ENCODE measurements at places on chromosomes 4 and X.

DNA sequence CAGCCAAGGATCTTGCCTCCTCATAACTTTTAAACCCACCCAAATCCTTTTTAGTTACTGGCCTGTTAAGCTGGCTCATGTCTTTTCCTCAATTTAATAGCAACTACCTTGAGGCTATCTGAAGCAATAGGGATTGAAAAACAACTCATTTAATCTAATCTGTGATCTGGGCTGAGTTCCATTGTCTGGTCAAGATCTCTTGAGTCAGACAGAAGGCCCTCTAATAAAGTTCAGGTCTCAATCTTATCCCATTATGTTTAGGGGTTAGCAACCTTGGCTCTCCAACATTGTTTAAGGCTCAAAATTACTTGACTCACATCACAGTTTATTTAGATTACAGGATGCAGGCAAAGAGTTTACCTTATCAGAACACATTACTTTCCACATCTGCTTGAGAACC, 436.1 kb downstream of the ANKRD50 start:
- no peak for DNase-seq

DNA sequence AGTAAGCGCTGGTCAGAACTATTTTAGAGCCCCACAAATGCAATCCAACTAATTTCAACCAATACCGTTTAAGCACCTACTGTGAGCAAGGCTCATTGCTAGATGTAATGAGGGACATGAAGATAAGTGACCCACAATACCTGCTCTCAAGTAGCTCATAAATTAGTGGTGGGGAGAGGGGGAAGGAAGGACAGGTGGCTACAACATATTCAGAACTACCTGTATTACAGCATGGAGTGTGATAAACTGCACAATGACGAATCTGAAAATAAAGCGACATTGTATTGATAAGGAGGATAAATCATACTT, 311.6 kb upstream of the DIAPH2 start:
- DNase-seq, result no peak

DNA sequence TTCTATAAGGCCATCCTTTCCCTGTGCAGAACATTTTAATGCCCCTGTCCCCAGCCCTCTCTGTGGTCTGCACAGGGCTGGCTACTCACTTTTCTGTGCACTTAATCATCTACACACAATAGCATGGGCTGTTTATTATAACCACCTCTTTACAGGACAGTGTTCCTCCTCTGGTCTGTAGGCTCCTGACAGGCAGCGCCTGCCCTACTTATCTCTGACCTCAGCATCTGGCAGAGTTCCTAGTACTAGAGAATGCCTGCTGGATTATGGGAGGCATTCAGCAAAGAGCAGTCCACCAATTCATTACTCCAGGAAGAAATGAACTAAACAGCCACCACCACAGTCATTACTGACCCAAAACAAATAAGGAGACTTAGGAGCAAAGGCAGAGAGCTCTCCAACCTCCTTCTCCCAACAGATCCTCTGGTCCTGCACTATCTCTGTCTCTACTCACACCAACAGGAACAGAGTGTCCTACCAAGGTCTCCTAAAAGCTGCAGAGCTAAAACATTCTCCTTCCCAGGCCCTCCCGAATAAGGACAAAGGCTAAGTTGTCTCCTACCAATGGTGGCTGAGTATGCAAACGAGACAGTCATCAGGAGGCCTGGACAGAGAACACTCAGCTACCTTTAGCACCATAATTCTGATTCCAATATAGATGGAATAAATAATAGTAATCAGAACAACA, 279.2 kb downstream of the QDPR start:
- DNase-seq, result no peak

GRCh38 chrX:82734140-82734539, 774.0 kb upstream of the POU3F4 start:
- DNase-seq, result no peak

DNA sequence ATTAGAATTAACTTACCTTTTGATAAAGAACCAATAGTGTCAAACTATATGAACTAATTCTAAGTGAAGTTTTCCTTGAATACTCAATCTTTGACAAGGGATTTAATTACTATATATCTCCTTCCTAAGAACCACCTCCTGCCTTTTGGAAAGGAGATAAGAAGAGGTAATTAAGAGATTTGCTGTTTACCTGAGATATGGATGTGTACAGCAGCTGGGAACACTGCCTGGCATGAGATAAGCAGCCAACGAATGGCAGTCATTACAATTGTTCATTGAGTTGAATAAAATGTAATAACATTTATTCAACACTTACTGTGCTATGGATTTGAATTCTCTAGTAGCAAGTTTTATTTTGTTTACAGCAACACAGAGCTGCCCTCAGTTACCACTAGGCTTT, 407.1 kb downstream of the SPOCK3 start:
- DNase-seq, result no peak

DNA sequence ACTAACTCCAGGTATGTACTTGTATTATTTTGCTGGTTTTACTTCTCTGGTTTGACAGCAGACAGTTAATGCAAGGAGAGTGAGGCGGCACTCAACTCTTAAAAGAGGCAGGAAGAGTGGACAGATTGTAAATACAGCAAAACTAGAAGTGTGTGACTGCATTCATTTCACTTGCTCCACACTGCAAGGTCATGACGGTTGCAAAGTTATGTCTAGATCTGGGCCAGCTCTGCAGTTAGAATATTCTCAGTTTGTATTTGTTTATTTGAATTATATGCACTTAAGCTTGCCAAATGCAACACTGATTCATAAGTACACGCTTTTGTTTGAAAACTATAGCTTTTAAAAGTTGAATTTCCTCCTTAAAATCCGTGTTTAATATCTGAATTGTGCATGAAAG, 148.9 kb downstream of the STIM2 start:
- DNase-seq, result no peak

DNA sequence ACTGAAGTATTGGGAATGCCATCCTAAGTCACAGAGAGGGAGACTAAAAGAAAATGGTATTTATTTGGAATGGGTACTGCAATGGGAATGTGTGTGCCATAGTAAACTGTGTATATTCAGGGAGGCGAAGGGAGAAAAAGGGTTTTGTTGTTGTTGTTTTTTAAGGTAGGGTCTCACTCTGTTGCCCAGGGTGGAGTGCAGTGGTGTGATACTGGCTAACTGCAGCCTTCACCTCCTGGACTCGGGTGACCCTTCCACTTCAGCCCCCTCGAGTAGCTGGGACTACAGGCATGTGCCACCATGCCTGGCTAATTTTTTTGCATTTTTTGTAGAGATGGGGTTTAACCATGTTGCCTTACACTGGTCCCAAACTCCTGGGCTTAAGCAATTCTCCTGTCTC, 4.3 kb upstream of the SLC10A3 start:
- DNase-seq, result no peak

GRCh38 chr4:138835832-138836533, 179.6 kb upstream of the NOCT start:
- DNase-seq, result no peak

DNA sequence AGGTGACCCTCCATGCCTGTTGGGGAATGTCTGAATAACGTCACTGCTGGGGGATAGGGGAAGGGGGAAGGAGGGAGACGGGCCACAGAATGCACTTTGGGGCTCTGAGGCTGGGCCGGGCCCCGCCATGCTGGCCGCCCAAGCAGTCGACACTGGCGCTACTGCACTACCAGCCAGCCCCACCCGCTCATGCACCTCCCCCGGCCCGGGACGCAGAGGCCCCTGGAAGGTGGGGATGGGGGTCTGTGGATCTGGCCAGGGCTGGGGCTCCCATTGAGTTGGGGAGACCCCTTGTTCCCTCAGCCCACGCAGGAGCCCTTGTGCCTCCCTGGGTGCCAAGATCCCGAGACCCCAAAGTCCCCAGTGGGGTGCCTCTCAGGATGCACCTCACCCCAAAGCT, 17.8 kb downstream of the FLNA start:
- no peak for DNase-seq

GRCh38 chr4:133146574-133147241, 2.4 kb upstream of the PCDH10 start:
- no peak for DNase-seq

GRCh38 chrX:148501386-148502066, 1.1 kb downstream of the AFF2 start:
- no peak for DNase-seq

GRCh38 chr4:176210101-176210500, 14.7 kb upstream of the SPATA4 start:
- DNase-seq, result no peak

DNA sequence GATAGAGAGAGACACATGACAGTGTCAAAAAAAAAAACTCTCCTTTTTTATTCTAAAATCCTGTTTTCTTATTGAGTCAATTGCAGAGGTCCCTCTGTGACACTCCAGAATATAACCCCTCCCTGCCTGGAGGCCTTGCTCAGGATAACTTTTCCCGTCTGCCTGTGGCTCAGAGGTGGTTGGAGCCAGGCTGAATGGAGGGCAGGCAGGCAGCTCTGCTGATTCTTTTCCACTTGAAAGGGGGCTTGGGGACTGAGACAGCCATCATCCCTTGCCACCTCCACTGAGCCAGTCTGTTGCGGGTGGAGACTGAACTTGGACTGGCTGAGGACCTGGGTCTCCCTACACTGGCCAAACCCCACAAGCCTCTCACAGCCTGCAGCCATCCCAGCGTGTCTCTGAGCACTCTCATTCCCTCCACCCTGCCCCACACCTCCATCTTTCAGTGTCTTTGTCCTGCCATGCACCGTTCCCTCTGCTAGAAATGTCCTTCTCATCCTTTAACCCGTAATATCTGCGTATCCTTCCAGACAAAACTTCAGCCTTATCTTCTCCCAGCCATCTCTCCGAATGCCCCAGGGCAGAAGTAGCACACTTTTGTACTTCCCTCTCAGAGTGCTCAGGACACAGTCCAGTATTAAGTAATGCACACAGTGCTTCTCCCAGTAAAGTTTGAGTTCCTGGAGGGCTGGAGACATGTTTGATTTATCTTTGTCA, 139.9 kb downstream of the CHIC2 start:
- no peak for DNase-seq

DNA sequence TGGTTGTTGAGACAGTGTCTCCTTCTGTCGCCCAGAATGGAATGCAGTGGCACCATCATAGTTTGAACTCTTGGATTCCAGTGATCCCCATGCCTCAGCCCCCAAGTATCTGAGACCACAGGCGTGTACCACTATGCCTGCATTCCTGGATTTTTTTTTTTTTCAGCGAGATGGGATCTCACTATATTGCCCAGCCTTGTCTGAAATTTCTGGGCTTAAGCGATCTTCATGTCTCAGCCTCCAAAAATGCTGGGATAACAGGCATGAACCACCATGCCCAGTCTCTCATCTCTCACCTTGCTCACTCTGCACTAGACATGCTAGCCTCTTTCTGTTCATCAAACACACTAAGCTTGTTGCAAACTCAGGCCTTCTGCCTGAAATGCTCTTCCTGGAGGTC, 104.1 kb downstream of the UBE2K start:
- no peak for DNase-seq

GRCh38 chr4:105714071-105714521, 5.5 kb downstream of the GSTCD start:
- DNase-seq, result no peak

GRCh38 chrX:16601885-16602284, 48.1 kb upstream of the S100G start:
- DNase-seq, result no peak

DNA sequence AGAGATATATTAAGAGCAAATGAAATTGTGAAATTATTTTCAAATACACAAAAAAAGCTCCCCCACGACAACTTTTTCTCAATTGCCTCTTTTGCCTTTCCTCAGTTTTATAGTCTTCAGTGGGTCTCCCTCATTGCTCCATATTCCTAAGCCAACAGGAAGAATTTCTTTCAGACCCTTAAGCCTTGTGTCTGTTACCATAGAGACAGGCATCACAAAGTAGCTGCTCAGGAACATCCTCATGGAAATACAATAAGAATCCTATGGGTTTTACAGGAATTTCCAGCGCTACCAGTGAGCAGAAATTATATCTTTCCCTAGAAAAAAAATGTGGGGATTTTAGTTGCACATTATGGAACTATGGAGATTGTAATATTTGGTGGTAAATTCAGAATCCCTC, 121.9 kb upstream of the DMD start:
- DNase-seq, result no peak

DNA sequence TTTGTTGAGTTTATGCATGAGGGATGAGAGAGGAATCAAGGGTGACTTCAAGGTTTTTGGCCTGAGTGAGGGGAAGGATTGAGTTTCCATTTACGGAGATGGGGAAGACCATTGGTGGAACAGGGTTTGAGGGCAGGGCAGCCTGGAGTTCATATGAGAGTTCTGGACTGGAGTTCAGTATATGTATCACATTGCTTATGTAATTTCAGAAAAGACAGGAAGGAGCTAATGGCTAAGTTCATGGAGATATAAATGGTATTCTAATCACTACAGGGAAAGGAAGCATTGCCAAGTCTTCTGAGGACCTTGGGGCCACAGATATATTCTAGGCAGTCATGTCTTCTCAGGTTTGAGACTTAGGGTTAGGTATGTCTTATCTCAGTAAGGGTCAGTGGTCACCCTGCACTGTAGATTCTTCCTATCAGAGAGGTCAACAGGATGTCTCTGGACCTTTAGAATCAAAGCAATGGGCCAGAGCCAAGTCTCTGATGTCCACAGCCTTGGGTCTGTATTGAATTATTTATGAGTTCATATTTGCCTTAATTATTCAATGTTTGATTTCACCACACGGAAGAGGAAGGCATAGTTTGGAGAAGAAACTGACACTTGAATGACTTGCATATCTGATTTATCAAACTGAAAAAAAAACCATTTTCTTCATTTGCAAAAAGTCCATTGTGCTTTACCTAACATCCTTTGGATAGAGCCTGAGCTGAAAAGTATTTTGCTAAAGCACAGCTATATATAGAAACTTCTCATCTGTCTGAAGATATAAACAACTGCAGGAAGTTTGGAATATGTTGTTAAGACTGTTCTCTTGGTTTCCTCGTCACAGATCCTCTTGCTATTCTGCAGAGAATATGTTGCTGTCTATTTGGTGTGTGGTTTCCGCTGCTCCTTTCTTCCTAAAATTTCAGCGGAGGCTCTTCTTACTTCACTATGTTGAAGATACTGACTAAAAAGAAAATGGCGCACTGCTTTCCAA, 139.5 kb downstream of the PDGFRA start:
- no peak for DNase-seq

- DNase-seq, result no peak
Measured at GRCh38 chrX:134855751-134856150, 135.0 kb upstream of the SMIM10 start.

DNA sequence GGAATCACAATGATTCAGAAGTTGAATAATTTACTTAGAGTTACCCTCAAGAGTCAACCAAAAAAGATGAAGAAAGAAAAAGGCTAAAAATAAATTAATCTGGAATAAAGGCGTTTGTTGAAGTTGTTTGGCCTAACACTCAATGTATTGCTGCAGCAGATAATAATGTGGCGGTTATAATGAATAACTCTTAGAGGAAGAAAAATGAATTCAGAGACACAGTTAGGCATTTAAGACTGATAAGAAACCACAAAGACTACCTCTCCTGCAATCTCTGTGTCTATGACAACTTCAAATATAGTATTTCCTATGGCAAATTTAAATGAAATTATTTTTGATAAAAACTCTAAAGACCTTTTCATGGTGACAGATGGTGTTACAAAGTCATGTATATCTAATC, 1369.1 kb upstream of the AGA start:
- DNase-seq, result no peak

- DNase-seq, result no peak
Measured at GRCh38 chrX:150697641-150698040, 4.4 kb downstream of the MTMR1 start.

- no peak for DNase-seq
Measured at GRCh38 chr4:6362243-6362885, 92.7 kb downstream of the WFS1 start.

GRCh38 chrX:116277351-116278225, 107.0 kb downstream of the AGTR2 start:
- DNase-seq, result no peak
